ENCODE measurements at places on chromosomes 3 and 15. TPM values are rescaled to one million over a fixed set of nuclear protein-coding genes. Genes with fewer than 3 reads are reported as not detected.

GRCh38 chr3:97871801-97872524, 50.2 kb downstream of the CRYBG3 start:
- no peak for DNase-seq
- no peaks in the 10 kb centered on the region for H3K27me3 ChIP-seq
- no peak overlapping the region for H3K27ac ChIP-seq
- no peak overlapping the region for H3K4me3 ChIP-seq

DNA sequence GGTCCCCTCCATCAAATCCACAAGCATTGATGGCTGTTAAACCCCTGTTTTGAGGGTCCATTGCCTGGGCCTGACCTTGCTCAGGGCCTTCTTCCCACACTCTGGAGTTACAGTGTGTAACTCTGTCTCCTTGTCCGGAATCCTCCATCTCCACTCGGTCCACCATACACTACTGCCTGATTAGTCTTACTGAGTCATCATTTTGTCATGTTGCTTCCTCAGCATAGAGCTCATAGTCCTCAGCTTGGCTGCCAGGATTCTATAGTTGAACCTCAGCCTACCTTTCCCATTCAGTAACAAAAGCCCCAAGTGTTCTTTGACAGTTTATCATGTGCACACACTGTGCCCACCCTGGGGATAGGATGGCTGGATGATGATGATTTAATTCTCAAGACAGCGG, 113.0 kb downstream of the PDE8A start:
- no peaks in the 10 kb centered on the region for H3K27me3 ChIP-seq
- no peak overlapping the region for H3K27ac ChIP-seq
- no peak for DNase-seq
- peaks cover 6% of the 10 kb centered on the region for H3K36me3 ChIP-seq
- no peak overlapping the region for H3K4me3 ChIP-seq

DNA sequence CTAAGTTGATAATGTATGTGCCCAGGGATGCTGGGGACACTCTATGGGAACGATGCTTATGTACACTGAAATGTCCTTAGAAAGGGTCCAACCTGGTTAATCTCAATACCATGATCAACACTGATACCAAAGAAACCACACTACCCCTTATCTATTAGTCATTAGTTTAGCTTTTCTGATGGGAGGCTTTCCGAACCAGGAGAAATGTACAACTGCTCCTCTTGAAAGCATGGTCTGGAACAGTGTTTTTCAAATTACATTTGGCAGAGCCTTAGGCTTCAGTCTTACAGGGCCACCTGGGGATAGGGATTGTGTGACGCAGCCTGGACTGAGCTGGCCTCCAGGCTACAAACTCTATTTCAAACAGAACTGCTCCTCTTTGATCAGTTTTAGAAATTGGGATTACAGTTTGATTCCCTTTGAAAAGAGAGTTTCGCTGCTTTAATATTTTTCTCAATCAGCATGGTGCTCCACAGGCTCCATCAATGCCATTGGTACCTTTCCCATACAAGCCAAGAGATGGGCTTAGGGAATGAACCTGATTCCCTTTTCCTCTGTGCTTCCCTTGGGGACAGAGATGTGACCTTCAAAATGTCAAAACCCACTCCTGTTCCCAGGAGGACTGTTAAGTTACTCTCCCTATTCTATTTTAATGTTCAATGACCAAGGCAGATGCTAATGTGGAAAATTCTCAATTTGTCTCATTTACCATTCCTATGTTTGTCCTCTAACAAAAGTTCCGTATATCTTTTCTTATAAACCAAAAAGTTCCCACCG, 296.0 kb upstream of the ADAMTS9 start:
- H3K27me3 ChIP-seq: no peaks in the 10 kb centered on the region
- no peaks in the 10 kb centered on the region for H3K36me3 ChIP-seq
- no peak overlapping the region for H3K4me3 ChIP-seq
- no peak for DNase-seq
- no peak overlapping the region for H3K27ac ChIP-seq

- no peak overlapping the region for H3K4me3 ChIP-seq
- H3K27me3 ChIP-seq: no peaks in the 10 kb centered on the region
- no peak overlapping the region for H3K27ac ChIP-seq
- peaks cover 3% of the 10 kb centered on the region for H3K4me1 ChIP-seq
- peak; percentile 21 for DNase-seq
These were observed 14.0 kb downstream of the AAGAB start for GRCh38 chr15:67240235-67241131.

DNA sequence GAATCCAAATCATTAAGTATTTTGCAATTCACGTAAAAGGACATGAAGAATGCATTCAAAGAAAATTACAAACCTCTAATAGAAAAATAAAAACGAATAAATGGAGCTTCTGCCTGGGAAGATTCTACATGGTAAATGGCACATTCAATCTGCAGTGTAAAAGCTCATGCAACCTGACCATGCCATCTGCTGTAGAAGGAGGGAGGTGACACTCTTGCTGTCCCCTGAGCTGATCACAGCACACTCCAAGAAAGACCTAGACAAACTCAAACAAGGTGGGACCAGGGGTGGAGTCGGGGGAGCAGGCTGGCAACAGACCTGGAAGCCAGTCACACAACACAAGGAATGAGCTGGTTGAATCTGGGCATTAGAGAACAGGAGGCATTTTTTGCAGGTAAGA, 101.8 kb downstream of the BDH1 start:
- no peak overlapping the region for H3K4me3 ChIP-seq
- H3K36me3 ChIP-seq: no peaks in the 10 kb centered on the region

- H3K4me1 ChIP-seq: no peaks in the 10 kb centered on the region
- H3K27me3 ChIP-seq: no peaks in the 10 kb centered on the region
- DNase-seq: no peak
- H3K4me3 ChIP-seq: no peak overlapping the region
- no peak overlapping the region for H3K27ac ChIP-seq
These were observed 127.0 kb upstream of the ROBO2 start for GRCh38 chr3:76912841-76913383.

DNA sequence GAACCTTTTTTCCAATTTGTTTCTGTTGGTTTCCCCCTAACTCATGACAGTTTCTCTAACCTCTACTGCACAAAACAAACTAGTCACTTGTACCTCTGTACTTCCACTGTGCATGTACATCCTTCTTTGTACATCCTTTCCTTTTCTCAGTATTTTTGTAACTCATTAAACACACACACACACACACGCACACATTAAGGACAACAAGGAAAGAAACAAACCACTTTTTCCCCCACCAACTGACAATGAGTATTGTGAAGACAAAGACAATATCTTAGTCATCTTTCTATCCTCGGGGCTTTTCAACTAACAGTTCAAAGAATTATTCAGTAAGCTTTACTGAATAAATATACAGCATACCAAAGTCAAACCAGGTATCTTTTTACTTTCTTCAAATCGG, 170.5 kb downstream of the VPS13C start:
- H3K27me3 ChIP-seq: no peaks in the 10 kb centered on the region
- H3K4me3 ChIP-seq: no peak overlapping the region
- no peak overlapping the region for H3K27ac ChIP-seq
- no peaks in the 10 kb centered on the region for H3K36me3 ChIP-seq
- H3K4me1 ChIP-seq: no peaks in the 10 kb centered on the region
- no peak for DNase-seq

LRRIQ4 gene
- total RNA-seq: not detected

TMEM212 gene
- not detected for total RNA-seq

CDHR4 gene
- total RNA-seq: not detected

CTDSPL gene
- total RNA-seq: 34.4 TPM

CNTN4 gene
- not detected for total RNA-seq

BTBD1 gene
- total RNA-seq: 80.0 TPM
